ENCODE measurements at places on chromosomes 3 and 15. TPM values are rescaled to one million over a fixed set of nuclear protein-coding genes. Genes with fewer than 3 reads are reported as not detected.

GRCh38 chr3:165884518-165884917, 47.3 kb upstream of the BCHE start:
- DNase-seq = no peak

DNA sequence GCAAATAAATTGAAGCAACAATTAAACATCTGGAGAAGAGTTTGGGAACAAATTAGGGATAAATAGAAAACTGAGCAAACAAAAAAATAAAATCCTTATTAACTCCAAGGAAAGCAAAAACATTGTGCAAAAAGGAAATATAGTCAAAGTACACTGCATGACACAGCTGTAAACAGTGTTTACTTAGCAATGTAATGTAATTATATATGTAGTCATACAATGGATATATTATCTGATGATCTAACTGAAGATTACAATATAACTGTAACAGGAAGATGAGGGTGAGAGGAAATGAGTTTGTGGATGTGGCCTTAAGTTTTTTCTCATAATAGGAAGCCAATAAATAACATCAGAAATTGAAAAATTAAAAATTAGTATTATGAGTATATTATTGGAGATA, 42.5 kb downstream of the SCN10A start:
- no peak for DNase-seq

DNA sequence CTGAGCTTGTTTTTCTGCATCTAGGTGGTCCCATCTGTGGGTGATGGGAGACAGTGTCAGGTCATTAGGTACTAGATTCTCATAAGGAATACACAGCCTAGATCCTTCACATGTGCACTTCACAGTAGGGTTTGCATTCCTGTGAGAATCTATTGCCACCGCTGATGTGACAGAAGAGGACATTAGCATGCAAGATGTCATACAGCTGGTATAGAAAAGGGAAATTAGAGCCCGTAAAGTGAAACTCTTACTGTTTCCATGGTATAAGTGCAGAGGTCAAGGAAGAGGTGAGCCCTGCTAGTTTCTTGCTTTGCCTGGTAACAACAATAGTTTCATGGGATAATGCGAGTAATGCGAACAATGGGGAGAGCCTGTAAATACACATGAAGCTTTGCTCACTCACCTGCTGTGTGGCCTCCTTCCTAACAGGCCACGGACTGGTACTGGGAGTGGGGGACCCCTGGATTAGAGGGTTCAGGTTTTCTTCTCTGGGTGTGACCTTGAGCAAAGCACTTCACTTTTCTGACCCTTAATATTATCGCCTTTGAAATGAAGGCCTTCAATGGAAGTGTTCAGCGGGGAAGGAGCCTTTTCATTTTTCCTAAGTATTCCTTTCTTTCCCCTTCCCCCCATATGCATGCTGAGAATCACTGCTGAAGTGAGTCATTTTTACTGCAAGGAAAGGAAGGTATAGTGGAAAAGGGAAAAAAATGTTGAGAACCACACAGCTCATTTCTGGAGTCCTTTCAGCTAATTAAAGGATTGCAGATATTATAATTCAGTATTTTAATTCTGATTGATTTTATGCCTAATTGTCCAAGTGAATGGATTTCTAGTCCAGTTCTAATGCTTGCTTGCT, 286.4 kb downstream of the UBE2E2 start:
- DNase-seq = no peak

- no peak for DNase-seq
These were observed 41.1 kb upstream of the AP3B2 start for GRCh38 chr15:82750831-82751180.

DGKG gene
- polyA plus RNA-seq = not detected

Measured in BJ (cell line).